ENCODE measurements at places on chromosomes 6 and 20.

DNA sequence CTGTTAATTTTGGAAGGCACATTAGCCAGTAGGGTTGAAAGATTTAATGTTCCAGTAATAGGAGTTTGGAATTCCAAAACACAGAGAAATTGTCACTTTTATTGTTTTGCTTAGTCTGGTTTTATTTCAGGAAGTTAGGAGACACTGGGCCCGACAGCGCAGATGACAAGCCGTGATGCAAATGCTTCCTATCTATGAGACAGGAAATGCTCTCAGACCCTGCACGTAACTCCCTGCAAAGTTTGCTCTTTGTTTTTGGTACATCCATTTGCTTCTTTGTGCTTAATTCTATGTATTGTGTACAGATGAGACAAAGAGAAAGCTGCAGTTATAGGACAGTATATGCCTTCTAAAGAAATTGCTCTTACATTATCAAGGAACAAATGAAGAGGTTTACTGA lies 201.6 kb upstream of the SGK1 start:
- peak; percentile 45 for DNase-seq

- DNase-seq: no peak
Observed at GRCh38 chr6:147219463-147219862, 15.2 kb downstream of the STXBP5 start.

GRCh38 chr6:77123527-77123926 lies 339.8 kb downstream of the HTR1B start:
- DNase-seq: peak; percentile 8

DNA sequence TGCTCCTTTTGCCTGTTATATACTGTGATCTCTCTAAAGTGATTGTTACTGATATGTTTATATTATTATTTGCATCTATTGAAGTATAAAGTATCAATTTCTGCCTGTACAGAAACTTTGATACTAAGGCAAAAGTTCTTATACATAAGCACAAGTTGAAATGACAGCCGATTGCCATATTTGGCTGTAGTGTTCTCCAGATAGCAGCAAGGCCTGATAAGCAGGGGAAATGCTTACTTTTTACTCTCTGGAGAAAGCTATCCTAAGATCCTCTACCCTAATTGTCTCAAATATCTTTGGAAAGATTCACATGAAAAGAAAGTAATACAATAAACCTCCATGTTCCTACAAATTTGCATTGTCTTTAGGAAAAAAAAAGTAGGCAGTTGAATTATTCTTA lies 31.4 kb downstream of the SENP6 start:
- DNase-seq: no peak

GRCh38 chr6:13395272-13396237 lies 67.2 kb upstream of the TBC1D7 start:
- peak; percentile 92 for DNase-seq

GRCh38 chr20:54643761-54644160 lies 168.4 kb downstream of the DOK5 start:
- peak; percentile 92 for DNase-seq

GRCh38 chr6:15876406-15876805 lies 213.6 kb upstream of the DTNBP1 start:
- DNase-seq: peak; percentile 57

- DNase-seq: peak; percentile 62
Observed at GRCh38 chr6:111265842-111266241, 178.5 kb downstream of the SLC16A10 start.

DNA sequence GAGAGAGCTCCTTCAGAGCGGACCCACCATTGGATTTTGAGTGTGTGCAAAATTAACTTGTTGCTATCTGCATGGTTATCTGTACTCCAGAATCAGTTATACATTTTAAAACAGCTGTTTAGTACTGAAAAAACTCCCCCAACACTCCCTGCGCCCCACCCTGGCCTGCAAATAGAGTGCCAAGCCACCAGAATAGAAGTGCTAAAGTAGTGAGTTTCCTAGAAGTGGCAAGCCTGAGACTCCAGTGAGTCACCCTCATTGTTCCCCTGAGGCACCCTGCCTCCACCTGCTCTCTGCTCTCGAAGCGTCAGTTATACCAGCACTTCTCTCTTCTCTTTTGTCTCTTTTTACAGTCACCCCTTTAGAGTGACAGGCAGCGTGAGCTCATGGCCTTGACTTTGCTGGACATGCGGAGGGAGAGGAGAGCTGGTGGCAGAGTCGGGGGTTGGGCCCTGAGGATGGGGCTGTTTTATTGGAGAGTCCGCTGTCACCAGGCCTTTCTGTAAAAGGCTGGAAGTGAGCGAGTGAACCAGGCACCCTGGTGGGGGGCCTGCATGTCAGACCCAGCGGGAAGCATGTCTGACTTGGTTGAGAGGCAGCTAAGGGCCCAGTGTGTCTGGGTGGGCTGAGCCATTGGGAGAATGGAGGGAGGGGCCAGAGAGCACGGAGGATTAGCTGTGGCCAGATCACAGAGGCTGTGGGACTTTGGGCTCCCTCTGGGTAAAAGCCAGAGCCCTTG lies 10.4 kb downstream of the IGF2R start:
- peak; percentile 41 for DNase-seq

GRCh38 chr6:121856296-121856695 lies 420.9 kb downstream of the GJA1 start:
- DNase-seq: peak; percentile 66

- DNase-seq: peak; percentile 43
Observed at GRCh38 chr6:167825332-167826229, 1.1 kb upstream of the AFDN start.

GRCh38 chr6:155492061-155492735 lies 36.6 kb upstream of the NOX3 start:
- DNase-seq: no peak

GRCh38 chr6:23713211-23713610 lies 412.8 kb upstream of the NRSN1 start:
- no peak for DNase-seq

- DNase-seq: no peak
Observed at GRCh38 chr20:62985444-62985778, 21.4 kb downstream of the BHLHE23 start.

- DNase-seq: no peak
Observed at GRCh38 chr6:80287607-80288006, 181.1 kb downstream of the BCKDHB start.

- no peak for DNase-seq
Observed at GRCh38 chr6:146874278-146875018, 275.7 kb downstream of the ADGB start.

DNA sequence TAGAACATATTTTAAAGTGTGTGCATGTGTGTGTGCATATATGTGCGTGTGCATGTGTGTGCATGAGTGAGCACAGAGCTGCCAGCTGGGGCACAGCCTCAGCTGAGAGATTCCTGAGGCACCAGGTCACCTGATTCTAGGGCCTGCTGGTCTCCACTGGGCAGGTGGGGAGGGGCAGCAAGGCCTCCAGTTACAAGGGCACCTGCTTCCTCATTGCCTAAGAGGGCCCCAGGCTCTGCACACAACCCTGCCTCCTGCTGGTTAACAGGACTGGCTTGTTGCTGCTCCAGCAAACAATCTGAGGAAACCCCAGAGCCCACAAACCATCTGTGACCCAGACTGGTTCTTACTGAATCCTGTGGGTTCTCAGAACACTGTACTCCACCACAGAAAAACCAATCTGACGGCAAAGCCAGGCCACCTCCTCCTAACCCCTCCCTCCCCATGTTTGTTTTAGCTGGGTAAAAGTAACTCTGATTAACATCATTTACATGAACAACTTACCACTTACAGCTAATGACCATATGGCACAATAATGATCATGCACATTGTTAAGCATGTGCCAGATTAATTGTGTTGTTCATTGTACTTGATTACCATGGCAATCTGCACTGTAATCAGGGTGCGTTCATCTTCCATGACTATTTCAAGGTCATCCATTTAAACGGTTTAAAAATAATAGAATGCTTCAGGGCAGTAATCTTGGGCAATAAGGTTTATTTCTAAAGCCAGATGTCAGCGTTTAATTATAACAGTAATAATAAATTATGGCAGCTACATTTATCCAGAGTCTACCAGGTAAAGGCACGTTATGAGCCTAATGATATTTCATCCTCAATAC lies 23.1 kb upstream of the UBE2J1 start:
- peak; percentile 41 for DNase-seq

DNA sequence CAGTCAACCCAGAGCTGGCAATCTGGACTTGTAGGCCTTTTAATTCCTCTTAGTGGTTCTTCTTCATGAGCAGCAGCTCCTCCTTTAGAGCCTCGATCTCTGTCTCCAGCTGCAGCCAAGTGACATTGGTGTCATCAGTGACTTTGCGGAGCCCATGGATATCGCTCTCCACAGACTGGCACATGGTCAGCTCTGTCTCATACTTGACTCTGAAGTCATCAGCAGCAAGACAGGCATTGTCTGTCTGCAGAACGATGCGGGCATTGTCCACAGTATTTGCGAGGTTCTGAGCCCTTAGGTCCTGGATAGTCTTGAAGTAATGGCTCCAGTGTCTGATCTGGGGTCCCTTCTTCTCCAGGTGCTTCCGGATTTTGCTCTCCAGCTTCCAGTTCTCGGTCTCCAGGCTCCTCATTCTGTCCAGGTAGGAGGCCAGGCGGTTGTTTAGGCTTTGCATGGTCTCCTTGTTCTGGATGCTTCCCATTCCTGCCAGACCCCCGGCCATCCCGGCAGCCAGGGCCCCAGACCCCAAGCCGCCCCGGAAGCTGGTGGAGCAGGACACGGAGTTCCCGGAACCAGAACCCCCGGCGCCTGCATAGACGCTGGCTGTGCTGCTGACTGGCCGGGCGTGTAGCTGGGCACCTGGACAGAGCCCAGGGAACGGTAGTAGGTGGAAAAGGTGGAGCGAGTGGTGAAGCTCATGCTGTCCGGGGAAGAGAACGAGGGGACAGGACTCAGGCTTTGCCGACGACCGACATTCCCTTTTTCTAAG lies 15.1 kb downstream of the RFPL4B start:
- DNase-seq: no peak

DNA sequence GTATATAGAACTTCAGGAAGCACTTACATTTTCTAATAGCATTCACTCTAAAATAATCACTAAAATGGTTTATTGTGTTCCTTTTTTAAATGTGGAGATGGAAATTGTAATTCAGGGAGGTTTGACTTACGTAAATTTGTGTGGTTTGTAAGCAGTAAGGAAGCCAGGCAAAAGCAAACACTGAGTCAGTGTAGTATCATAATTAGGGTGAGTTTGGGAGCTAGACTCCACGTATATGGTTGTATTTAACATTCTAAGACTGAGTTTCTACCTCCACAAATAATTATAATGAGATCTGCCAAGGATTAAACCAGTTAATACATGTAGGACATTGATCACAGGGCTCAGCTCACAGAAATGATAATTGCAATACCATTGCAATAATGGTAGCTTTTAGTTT lies 425.5 kb downstream of the CBLN4 start:
- DNase-seq: no peak

DNA sequence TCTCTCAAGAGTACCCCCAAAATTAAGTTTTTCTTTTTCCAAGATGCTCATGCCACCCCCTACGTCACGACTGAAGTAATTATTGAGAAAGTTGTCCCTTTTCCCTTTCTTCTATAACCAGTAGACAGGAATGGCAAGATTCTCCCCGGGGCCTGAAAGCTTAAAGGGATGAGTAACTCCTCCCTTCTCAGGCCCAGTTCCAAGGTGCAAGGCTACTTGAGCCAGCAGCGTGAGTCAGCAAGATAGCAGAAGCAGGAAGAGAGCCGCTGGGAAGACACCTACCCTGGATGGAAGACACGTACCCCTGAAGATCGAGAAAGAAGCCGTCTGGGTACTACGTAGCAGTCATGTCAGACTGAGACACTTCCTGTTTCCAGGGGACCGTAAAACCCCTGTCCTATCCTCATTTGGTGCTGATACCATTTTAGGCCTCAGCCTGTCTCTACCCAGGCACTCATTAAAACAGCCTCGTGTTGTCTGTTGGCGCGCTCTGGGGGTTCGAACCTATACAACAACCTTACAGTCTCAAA lies 241.0 kb downstream of the ADGRG6 start:
- DNase-seq: peak; percentile 92

DNA sequence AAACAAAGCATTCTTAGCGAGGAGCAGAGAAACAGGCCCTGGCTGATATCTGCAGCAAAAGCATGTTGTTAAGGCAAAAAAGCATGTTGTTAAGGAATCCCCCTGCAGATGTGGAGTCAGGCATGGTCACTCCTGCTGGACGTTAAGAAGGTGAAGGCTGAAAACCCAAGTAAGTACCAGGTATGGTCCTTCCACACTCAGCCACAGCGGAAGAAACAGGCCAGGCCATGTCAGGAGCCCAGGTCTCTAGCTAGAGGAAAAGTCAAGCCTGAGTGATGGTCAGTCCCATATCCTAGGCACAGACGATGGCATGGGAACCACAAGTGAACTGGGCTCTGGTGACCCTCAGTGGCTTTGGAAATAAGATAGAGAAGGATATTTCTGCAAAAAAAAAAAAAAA lies 32.5 kb upstream of the MAS1L start:
- DNase-seq: no peak

GRCh38 chr6:157534977-157535339 lies 154.0 kb downstream of the ZDHHC14 start:
- DNase-seq: no peak

DNA sequence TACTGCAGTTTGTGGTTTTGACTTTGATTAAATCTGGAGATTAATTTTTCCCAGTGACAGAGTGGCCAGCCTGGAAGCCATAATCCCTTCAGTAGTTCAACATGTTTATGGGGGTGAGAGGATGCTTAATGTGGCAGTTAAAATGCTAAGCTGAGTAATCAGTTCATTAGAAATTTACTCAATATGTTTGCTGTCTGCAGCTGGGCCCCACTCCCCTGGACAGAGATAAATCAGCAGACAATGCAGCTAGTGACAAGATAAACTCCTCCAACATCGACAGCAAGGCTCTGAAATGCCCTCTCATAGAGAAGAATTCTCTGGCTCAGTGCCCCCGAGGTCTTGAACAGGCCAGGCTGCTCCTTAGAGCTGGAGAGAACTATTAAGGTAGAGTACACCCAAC lies 101.9 kb downstream of the LRFN2 start:
- no peak for DNase-seq

DNA sequence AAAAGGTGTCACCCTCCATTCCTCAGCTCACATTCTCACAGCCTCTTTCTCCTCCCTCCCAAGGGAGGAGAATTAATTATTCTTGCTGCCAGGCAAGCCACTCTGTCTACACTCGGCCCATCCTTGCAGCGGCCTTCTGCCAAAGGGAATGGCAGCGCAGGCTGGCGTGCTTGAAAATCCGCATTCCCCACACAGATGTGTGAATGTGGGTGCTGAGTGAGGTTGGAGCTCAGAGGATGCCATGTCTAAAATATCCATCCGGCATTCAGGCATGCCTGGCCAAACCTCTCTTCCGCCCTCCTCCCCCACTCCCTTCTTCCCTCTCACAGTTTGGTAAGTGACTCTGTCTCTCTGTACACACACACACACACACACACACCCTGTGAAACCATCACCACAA lies 27.7 kb downstream of the PNPLA1 start:
- DNase-seq: no peak

DNA sequence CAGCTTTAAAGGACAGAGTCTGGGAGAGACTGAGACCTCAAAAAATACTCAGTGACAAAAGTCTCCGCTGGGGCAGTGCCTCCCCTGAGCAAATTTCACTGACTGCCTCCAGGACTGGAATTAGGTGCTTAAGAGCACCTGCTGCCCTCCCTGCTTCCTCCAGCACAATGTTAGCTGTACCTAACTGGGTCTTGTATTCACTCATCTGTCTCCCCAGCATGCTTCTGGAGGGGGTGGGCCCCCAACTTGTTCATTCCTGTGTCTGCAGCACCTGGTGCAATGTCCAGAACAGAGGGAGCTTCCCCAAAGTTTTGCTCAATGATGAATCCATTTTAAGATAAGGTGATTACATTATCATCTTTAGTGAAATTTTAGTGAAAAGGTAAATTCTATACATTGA lies 650.7 kb downstream of the KIF16B start:
- no peak for DNase-seq

GRCh38 chr6:111759836-111760785 lies 113.1 kb downstream of the FYN start:
- peak; percentile 93 for DNase-seq

- no peak for DNase-seq
Observed at GRCh38 chr6:132512342-132512637, 626 bp downstream of the STX7 start.

Data from iris pigment epithelial cell (primary cell).